NCI-H1105 (cell line): ENCODE measurements at places on chromosomes 1 and 21.
A peak's percentile ranks its signal among the peaks of the same experiment; 100 is the strongest.

GRCh38 chr1:186474208-186474607, 13.3 kb upstream of the PDC start:
- DNase-seq = no peak

DNA sequence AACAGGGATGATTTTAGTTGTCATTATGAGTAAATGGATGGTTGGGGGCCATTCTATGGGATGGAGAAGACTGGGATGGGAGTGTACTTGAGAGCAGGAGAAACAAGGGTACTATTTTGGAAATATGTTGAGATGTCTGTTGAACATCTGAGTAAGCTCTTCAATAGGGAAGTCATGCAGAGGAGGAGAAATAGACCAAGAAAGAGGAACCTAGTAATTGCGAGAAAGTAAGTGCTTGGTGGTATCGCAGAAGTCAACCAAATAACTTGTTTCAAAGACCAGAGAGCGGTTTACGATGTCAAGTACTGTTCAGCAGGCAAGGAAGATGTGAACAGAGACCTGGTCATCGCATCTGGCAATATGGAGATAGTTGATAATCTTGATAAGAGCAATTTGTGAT, 22.4 kb upstream of the CHRM3 start:
- no peak for DNase-seq

- no peak for DNase-seq
Observed at GRCh38 chr21:46067505-46068201, 30.3 kb upstream of the COL6A2 start.

GRCh38 chr1:201890806-201891450, 2.2 kb downstream of the SHISA4 start:
- DNase-seq = no peak

DNA sequence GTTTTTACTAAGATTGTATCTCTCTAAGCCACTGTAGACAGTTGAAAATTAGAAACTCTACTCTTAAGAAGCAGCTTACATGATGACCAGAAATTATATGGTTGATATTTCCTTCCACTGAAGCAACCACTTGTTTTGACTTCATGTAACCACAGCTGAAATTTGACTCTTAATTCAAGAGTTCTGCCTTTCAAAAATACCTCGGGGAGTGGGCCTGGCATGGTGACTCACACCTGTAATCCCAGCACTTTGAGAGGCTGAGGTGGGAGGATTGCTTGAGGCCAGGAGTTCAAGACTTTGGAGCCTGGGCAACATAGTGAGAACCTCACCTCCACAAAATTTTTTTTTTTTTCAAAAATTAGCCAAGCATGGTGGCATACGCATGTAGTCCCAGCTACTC, 4.3 kb downstream of the AMPD1 start:
- no peak for DNase-seq

DNA sequence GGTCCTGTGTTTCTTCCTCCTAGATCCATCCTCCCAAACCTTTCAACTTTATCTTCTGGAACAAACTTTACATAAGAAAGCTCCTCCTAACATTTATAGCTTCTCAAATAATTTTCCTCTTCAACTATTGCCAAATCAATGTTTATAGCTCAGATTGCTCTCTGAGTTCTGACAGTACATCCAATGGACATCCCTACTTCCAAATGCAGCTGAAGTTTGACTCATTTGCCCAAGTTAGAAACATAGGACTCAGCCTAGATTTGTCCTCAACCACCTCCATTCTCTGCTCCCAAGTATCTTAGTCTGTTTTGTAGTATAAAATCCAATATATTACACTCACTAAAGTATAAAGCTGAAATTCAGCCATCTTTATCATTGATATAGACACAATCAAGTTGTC, 62.6 kb downstream of the ALG14 start:
- no peak for DNase-seq

DNA sequence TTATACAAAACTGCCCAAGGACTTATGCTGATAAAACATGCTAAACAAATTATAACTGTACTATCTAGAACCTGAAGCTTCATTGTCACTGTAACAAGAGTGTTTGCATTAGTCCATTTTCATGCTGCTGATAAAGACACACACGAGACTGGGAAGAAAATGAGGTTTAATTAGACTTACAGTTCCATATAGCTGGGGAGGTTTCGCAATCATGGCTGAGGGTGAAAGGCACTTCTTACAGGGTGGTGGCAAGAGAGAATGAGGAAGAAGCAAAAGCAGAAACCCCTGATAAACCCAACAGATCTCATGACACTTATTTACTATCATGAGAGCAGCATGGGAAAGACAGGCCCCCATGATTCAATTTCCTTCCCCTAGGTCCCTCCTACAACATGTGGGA, 100.4 kb downstream of the SPATA6 start:
- no peak for DNase-seq

GRCh38 chr21:42763581-42764442, 110.4 kb downstream of the PDE9A start:
- DNase-seq = no peak

DNA sequence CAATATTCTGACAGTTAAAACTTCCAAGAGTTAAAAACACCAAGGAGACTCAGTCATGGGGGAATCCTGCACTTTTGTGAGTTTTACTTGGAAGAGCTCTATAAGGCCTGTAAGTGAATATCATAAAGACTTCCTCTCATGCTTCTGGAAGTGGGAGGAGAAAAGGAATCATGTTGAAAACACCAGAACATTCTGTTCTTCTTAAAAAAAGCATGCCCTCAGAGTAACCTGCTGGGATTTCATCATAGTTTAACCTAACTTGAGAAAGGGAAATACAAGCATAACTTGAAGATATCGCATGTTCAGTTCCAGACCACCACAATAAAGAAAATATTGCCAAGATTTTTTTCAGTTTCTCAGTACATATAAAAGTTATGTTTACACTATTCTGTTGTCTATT, 51.9 kb downstream of the COL11A1 start:
- no peak for DNase-seq

DNA sequence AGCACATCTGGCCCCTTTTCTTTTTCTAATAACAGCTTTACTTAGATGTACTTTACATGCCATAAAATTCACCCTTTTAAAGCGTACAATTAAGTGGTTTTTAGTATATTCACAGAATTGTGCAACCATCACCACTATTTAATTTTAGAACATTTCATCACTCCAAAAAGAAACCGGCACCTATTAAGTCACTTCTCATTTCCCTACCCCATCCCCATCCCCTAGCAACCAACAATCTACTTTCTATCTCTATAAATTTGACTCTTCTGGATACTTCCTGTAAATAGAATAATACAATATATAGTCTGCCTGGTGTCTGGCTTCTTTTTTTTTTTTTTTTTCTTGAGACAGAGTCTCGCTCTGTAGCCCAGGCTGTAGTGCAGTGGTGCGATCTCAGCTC, 59.5 kb upstream of the ENAH start:
- DNase-seq = no peak

DNA sequence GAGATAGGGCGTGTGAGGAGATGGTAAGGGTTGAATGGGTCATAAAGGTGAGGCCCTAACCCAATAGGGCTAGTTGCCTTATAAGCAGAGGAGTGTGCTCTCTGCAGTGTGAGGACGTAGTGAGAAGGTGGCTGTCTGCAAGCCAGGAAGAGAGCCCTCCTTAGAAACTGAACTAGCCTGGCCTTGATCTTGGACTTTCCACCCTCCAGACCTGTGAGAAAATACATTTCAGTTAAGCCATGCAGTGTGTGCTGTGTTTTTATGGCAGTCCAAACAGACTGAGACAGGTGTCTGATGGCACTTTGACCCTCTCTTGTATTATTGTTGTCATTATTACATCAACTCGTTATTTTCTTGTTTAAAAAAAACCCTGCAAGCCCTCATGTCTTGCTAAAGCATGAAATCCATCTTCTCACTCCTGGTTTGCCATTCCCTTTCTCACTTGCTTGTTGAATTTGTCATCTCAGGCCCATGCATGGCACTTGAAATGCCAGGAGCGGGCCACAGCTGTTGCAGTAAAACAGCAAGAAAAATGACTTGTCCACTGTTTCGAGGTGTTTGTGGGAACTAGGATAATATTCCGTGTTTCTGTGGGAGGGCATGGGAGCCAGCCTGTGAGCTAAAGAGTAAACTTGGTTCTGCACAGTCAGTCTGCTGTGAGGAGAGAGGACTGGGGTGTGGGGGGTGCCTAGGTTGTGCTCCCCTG, 78.6 kb downstream of the STUM start:
- DNase-seq = no peak

DNA sequence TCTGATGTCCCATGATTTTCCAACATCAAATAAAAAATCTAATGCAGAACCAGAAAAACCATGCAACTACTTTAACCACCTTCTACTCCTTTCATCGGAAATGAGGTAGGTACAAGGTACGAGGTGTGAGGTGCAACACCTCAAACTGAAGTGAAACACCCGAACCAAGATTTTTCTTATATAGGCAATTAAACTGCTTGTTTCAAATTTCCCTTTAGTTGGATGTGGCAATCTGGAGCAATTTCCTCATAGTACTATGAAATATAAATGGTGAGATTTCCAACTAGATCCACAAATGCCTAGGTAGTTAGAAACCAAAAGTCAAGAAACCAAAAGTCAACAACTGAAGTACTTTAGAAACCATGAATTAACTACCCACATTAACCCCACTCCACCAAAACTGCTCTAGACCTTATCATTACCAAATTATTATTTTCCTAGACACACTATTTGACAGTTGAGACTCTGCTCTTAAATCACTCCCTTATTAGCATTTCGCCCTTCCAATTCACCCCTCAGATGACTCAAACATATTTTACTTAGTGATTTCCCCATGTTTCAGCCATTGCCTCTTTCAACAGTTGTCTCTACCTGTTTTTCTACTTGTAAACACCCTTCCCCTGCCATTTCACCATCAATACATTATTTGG, 37.8 kb downstream of the FUBP1 start:
- DNase-seq = no peak

DNA sequence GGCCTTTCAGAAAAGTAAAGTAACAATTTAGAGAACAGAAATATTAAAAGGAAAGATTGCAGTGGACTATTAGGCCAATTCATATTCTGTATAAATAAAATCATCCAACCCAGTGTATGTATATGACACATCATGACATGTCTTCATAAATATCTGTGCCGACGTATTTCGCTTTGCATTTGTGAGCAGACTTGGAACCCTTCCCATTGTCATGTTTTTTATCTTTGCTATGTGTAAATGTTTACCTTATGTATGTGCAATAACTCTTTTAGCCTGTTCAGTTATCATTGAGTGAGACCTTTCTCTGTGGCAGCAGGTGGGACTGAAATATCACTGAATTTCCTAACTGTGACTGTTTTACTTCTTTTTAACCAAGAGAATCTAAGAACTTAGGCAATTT, 58.0 kb upstream of the FAM3B start:
- DNase-seq = peak; percentile 9

DNA sequence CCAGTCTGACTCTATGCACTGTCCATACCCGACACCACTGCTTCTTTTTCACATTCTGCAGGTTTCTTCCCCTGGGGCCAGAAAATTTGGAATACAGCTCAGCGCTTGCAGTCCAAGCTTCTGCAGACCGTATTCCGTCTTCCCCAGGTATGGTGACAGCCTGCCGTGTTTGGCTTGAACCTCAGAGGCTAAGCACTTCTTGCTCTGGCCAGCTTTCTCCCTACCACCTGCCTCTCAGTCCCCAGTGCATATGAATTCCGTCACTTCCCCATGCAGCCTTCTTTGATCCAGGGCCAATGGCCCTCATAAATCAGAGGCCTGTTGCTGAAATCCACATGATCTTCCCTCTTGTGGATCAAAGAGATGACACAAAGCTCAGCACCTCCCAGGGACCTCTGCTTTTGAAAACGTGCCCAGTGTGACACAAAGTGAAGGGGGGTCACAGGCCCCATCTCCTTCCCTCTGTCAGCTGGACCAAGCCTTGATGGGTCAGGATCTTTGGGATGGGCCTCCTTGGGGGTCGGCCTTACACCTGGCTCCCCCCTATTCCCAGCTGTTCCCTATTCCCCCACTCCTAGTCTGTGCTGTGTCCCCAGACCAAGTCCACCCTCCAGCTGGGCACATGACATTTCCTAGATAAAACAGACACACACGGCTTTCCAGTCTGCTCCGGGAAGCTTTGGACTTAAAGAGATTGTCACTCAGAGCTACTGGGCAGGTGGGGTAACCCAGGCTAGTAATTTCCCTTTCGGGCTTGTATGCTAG, 66.6 kb downstream of the HMGB4 start:
- no peak for DNase-seq
